ENCODE measurements at places on chromosomes 5 and 9.

DNA sequence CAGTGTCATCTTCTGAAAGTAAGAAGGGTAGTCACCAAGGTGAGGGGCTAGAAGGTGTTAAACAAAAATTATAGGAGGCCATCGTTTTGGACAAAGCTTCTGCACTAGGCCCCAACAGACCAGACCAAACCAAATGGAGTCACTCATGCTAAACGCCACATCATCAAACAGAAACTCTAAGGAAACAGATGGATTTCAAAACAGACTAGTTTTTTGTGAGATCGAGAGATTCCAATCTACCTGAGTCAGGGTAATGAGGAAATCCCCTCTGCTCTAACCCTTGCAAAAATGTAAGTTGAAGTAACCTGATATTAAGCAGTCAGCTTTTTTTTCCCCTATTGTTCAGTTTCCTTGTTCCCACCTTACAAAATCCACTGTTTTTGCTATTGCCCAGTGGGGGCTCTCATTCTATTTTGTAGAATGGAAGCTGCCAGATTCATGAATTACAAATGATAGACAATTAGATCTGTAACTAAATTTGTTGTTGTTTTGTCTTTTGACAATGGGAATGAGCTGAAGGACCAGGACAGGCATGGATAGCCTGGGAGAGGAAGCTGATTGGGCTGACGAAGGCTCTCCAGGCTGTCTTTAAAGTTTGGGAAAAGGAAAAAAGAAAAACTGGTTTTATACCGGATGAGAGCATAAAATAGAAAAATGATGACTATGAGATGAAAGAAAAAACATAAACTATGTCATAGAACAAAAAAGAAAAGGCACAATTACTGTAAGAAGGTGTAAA lies 94.7 kb upstream of the ADAMTSL1 start:
- no peak for DNase-seq

DNA sequence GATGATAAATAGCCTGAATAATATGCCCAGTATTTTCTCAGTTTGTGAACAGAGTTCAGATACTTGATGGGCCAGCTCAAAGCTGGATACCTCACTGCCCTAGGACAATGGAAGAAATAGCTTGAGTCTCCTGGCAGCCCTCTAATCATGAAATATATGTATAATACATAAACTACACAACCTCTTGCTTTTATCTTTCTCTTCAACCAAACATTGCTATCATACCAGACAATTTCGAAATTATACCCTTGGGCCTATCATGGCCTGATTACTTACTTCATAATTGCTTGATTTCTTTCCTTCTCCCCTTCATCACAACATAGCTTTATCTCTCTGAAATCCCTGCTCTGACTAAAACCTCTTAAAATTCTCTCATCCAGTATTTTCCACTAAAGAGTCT lies 1144.9 kb upstream of the C9orf72 start:
- no peak for DNase-seq

GRCh38 chr5:96288845-96289185 lies 144.2 kb downstream of the PCSK1 start:
- DNase-seq, result no peak

- no peak for DNase-seq
These were observed 26.6 kb downstream of the RUSC2 start for GRCh38 chr9:35516479-35516878.

DNA sequence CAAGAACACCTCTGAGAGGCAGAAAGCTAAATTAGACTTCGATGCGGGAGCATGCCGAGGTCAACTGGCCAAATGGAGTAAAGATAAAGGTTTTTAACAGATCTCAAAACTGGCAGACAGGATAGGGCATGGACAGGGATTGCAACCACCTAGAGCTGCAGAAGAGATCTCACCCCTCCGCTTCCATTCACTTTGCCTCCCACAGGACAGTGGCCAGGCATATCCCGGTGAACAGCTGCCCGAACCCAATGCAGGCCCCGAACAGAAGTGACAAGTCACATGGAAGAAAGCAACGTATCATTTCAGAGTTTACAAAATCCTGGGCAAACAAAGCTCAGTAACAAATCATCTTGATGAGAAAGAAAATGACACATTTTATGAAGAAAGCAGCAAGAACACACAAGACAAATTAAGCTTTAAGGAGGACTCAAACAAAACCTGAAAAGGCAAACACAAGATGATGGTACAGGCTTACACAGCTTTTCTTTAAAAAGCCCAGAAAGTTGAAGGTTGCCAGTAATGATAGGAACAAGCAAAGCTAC lies 18.4 kb downstream of the RNF130 start:
- no peak for DNase-seq

Measured in activated T-cell treated with anti-CD3 and anti-CD28 coated beads for 4 hours (primary cell).